ENCODE measurements at places on chromosomes 16 and 17.

- DNase-seq, result no peak
Observed at GRCh38 chr16:66898207-66898606, 17.9 kb downstream of the PDP2 start.

DNA sequence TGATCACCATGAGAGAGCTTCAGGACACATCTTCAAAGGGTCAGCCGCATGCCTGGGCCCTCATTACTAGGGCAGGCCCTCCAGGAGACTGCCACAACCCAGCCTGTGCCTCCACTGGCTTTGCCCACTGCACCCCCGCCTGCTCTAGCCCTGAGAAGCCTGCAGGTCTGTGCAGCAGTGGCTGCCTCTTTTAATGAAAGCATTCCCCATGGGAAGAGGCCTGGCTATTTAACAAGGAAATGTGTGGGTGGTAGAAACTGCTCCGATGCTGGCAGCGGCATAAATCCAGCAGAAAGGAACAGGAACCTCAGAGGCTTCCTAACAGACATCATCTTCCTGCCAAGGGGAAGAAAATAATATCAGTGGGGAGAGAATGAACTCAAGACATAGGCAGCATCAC, 375 bp upstream of the KRT32 start:
- DNase-seq, result no peak

DNA sequence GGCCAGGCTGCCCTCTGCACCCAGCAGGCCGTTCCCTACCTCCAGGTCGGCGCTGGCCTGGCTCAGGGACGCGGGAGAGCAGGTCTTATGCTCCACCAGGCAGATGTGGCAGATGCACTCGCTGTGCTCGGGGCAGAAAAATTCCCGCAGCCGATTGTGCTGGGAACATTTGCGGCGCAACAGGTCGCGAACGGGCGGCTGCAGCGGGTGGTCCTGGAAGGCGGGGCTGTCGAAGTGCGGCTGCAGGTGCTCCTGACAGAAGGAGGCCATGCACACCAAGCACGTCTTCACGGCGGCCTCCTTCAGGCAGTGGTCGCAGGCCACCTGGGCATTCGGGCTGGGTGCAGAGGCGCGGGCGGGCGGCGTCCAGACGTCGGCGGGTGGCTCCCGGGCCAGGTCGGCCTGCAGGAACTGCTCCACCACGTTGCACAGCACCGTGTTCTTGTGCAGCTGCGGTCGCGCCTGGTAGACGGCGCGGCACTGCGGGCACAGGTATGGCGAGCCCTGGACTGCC, 439 bp downstream of the TRIM25 start:
- no peak for DNase-seq

DNA sequence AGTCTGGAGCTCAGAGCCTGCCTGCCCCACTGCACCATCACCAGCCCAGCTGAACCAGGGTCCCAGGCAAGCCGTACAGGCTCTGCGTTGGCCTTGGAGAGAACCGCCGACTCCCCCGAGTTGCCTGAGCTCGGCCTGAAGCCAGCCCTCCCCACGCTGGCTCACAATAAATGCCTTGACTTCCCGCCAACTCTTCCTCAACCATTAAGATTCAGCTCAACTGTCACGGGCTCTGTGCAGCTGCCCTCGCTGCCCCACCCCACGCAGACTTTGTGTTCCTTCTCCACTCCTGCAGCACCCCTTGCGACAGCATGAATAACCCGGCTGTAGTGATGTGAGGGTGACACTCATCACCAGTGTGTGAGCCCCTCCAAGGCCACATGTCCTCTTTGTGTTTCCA, 4.8 kb upstream of the QPRT start:
- DNase-seq, result no peak

DNA sequence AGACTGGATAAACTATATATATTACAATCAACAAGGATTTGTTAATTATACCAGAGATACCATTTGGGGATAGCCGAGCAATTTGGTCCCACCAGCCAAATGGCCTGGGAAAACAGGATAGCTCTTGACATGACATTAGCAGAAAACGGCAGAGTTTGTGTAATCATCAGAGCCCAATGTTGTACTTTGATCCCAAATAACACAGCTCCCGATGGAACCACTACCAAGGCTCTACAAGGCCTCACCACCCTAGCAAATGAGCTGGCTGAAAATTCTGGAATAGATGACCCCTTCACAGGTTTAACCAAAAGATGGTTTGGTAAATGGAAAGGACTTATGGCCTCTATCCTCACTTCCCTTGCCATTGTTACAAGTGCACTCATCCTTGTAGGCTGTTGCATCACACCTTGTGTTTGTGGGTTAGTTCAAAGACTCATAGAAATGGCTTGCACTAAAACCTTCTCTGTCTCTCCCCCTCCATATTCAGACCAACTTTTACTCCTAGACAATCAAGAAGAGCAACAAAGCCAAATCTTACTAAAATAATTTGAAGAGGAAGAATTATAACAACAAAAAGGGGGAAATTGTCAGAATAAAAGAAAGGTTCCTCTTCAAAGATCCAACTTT, 9.5 kb downstream of the TXNL4B start:
- DNase-seq, result no peak

DNA sequence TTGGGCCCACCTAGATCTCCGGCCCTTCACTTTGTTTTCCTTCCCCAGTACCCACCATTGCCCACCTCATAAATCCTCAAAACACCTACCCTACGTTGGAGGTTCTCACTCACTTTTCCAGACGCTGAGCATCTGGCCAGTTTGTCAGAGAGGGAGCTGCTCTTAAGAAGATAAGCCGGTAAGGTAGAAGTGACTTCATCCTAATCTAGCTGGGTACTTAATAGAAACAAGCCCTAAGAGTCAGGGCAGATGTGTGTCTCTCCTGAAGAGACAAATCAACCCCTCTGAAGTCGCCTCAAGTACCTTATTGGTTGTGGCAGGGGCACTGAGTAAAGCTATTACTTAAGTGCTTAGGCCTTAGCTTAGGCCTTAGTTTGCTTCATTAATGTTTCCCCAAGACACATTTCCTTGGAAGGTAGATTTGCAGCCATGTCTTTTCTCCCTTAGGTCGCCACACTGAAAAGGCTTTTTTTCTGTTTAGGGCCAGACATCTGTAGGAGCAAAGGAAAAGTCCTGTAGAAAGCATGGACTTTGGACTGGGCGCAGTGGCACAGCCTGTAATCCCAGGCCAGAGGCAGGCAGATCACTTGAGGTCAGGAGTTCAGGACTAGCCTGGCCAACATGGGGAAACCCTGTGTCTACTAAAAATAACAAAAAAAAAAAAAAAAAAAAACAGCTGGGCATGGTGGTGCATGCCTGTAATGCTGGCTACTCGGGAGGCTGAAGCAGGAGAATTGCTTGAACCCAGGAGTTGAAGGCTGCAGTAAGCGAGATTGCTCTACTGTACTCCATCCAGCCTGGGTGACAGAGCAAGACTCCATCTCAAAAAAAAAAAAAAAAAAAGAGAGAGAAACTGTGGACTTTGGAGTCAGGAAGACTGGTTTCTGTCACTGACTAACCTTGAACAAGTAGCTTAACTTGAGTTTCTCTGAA, 1.0 kb downstream of the TACO1 start:
- no peak for DNase-seq

GRCh38 chr17:57608369-57609124, 136.6 kb downstream of the CCDC182 start:
- no peak for DNase-seq

DNA sequence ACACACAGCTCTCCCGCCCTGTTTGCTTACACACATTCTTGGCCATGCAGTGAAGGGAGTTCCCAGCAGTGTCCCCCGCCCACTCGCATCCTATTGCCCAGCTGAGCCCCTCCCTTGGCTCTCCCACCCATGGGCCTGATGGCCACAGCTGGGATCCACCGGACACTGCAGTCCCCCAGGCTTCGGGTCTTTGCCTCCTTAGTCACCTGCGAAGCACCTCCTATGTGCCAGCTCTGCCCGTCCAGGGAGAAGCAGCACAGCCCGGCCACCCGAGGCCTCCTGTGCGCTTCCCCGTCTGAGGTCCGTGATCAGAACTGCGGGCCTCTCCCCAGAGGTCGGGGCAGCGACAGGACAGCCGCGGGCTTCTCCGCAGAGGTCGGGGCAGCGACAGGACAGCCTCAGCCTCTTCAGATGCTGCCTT, 136.9 kb downstream of the BANP start:
- DNase-seq, result no peak

DNA sequence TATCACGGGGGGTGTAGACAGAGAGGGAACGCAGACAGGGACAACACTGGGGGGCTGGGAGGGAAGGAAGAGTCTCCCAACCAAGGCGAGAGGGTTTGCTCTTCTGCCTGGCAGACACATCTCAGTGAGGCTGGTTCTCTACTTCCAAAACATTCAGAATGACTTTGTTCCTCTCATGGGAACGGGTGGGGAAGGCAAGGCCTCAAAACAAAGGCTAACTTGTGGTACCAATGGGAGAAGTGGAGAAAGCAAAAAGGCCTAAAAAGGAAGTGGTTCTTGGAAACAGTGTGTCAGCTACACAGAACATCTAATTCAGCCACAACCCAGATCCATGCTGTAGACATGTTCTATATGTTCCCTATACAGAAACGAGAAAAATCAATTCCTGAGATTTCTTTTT, 7.5 kb downstream of the FLOT2 start:
- DNase-seq, result no peak

- no peak for DNase-seq
Observed at GRCh38 chr17:75980188-75981018, 1.4 kb downstream of the TEN1 start.

GRCh38 chr17:16428098-16428882, 12.9 kb downstream of the TRPV2 start:
- no peak for DNase-seq
